ENCODE measurements at places on chromosomes 7 and 10. TPM values are rescaled to one million over a fixed set of nuclear protein-coding genes. Genes with fewer than 3 reads are reported as not detected.

Gene SERPINE1
- total RNA-seq, result 1,353 TPM

Gene FAM13C
- total RNA-seq, result not detected

Gene DAGLB
- 15.8 TPM for total RNA-seq

Gene ABCC2
- 149 TPM for total RNA-seq

Gene JAKMIP3
- 1.5 TPM for total RNA-seq

Gene LRIT1
- not detected for total RNA-seq

Gene CUZD1
- 1.5 TPM for total RNA-seq

Gene GPR26
- not detected for total RNA-seq

Gene RBM20
- 2.1 TPM for total RNA-seq

Gene VPS37D
- total RNA-seq, result 2.6 TPM

Gene STK32C
- 44.9 TPM for total RNA-seq

Gene FOXP2
- not detected for total RNA-seq

Gene GHITM
- 193 TPM for total RNA-seq

Gene C10orf67
- not detected for total RNA-seq

Gene C10orf62
- total RNA-seq, result not detected

Gene SFRP5
- 1.5 TPM for total RNA-seq

Gene SKIDA1
- 1.1 TPM for total RNA-seq

Gene NAT16
- total RNA-seq, result 0.29 TPM

Gene SLC26A5
- not detected for total RNA-seq

Gene DPP6
- total RNA-seq, result not detected

Gene CREB5
- total RNA-seq, result 3.5 TPM

Gene SEMA3D
- total RNA-seq, result not detected

Gene SPDYE9
- total RNA-seq, result not detected

Gene OR2A5
- not detected for total RNA-seq

Gene GIMAP5
- total RNA-seq, result 0.24 TPM

Gene ACSM6
- total RNA-seq, result not detected

Gene SMKR1
- total RNA-seq, result 10.0 TPM

Gene VPS26A
- total RNA-seq, result 45.7 TPM

Gene PSMG3
- total RNA-seq, result 105 TPM

Gene UCN3
- total RNA-seq, result not detected

Gene IFIT3
- total RNA-seq, result 5.0 TPM

Gene ZCWPW1
- 0.85 TPM for total RNA-seq

Gene BEND7
- 9.5 TPM for total RNA-seq

Gene GIMAP2
- total RNA-seq, result not detected

Gene UPK3B
- 18.7 TPM for total RNA-seq

Gene ABHD11
- total RNA-seq, result 25.6 TPM

Gene GTPBP4
- 97.3 TPM for total RNA-seq

Gene ZNF804B
- total RNA-seq, result not detected

Gene C7orf25
- total RNA-seq, result 1.2 TPM

Gene DPCD
- 37.9 TPM for total RNA-seq

Gene FAM25A
- not detected for total RNA-seq

Gene ZPBP
- total RNA-seq, result not detected

Gene FAM24B
- total RNA-seq, result 16.5 TPM

Gene TAS2R41
- not detected for total RNA-seq

Gene RPEL1
- not detected for total RNA-seq

Gene WDFY4
- total RNA-seq, result not detected

Gene PTPRZ1
- not detected for total RNA-seq

Gene SGCE
- 56.0 TPM for total RNA-seq

Gene HMX2
- not detected for total RNA-seq

Gene NPC1L1
- 0.06 TPM for total RNA-seq

Gene PRSS2
- not detected for total RNA-seq

Gene GIMAP4
- not detected for total RNA-seq

Gene TMEM178B
- 1.5 TPM for total RNA-seq

Gene ADAM12
- total RNA-seq, result 4.1 TPM

Gene NOD1
- 7.1 TPM for total RNA-seq

Data from A549 treated with ZK216348 at 1 μM for 4 hours (cell line).